ENCODE measurements at places on chromosomes 3 and 15.

DNA sequence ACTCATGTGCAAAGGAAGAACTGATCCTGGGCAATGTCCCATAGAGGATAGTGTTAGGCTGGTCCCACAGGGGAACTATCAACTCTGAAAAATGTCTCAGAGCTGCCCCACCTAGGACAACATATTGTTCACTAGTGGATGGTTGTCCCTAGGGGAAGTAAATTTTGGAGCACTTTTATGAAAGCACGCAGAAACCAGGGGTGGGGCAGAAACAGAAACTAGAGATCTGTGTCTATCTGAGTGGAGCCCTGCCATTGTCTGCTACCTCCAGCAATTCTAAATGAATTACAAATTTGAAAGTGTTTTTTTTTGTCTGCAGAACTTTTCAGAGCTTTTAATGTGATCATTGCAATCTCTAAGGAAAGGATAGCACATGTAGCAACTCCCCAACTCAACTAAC is 357.1 kb upstream of the PROK2 start:
- no peak for DNase-seq

DNA sequence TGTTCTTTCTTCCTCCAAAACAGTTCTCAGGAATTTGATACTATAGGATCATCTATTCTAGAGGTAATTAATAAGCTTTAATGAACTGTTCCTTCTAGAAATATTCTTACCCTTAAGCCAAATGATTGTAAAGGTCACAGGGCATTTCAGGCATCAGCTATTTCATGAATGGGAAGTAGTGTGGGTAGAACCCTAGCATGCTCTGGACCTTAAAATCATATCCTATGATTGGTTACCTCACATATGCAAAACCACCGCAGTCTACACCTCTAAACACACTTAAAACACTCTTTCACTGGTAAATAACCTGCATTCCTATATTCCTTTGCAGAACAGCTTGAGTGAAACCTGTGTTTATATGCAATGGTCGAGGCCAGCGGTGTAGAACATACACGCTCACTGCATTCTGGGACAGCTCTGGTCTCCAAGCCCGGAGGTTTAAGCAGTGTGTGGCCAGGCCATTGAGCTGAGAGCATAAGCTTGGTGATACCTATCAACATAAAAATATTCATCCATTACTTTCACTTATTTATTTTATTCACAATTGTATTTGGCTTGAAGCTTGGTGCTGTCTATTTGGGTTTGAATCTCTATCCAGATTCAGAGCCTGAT is 87.7 kb upstream of the RASGRP1 start:
- no peak for DNase-seq

DNA sequence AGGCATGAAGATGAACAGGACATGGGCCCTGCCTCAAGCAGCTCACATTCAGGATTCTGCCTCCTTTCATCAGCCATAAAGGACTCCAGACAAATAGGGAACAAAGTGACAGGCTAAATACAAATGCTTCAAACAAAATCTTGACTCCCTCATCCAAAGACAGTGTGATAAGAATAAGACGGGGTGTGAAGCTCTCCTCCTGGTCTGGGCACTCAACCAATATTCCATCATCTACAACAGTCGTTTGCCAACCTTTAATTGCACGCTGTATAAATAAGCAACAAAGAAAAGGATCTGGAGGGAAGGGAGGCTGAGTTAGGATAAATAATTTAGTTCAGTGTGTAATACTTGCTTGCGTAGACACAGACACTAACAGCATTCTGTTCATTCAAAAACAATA is 5.4 kb downstream of the CCDC54 start:
- DNase-seq = no peak

DNA sequence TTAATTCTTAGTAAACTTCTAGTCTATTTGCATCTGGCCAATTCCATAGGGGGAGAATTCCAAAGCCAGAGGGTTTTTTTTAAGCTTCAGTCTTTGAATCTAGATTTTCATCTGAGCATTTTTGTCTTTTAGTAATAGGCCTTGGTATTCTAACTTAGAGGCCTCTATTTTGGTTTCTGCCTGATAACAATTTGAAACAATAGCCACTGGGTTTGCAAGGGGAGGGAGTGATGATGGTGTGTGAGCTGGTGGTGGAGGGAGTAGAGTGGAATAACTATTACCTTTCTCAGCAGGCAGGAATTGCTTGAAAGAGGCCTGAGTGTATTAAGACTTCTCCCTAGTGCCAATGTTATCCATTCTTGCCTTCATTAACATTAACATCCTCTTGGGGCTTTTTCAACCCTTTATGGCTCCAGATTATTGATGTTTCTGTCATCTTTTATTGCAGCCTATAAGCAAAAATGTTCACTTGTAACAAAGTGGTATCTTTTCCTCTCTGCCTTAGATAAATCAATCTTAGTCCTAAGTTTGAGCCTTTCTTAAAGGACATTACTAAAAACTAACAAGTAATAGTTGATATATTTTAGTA is 26.5 kb upstream of the TCF12 start:
- peak; percentile 54 for DNase-seq

GRCh38 chr15:44792715-44793114 is 56.4 kb downstream of the TRIM69 start:
- DNase-seq = no peak

- DNase-seq = peak; percentile 21
These were observed 35.7 kb downstream of the MGA start for GRCh38 chr15:41695750-41696436.

- no peak for DNase-seq
These were observed 837.6 kb upstream of the DPPA4 start for GRCh38 chr3:110174908-110175307.

DNA sequence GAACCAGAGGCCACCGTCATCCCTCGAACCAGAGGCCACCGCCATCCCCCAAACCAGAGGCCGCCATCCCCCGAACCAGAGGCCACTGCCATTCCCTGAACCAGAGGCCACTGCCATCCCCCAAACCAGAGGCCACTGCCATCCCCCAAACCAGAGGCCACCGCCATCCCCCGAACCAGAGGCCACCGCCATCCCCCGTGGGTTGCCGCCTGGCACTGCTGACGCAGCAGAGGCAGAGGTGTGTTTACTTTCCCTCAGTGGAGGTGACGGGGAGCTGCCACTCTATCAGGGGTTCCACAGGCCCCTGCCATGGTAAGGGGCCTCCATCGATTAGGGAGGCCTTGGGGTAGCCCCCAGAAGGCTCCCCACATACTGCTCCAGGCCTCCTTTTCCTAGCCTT is 1.5 kb downstream of the IQSEC1 start:
- no peak for DNase-seq

GRCh38 chr3:134378384-134378783 is 4.1 kb upstream of the AMOTL2 start:
- peak; percentile 43 for DNase-seq

DNA sequence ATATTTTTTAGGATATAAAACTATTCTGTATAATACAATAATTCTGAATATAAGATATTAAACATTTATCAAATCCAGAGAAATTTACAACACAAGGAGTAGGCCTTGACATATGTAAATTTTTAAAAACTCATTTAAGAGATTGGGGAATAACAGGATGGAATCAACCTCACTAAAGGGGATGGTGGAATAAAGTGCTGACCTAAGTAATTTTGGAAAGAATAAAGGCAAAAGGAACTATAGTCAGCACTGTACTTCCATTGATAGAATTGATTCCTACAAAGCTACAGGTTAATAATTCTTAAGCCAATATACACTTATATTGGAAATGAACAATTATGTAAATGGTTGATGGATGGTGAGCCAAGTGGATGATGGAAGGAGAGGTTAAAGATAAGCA is 549.3 kb downstream of the TBL1XR1 start:
- DNase-seq = no peak

- DNase-seq = no peak
These were observed 34.3 kb upstream of the MANF start for GRCh38 chr3:51350751-51351150.

GRCh38 chr15:66733976-66734375 is 31.9 kb downstream of the SMAD6 start:
- peak; percentile 66 for DNase-seq

DNA sequence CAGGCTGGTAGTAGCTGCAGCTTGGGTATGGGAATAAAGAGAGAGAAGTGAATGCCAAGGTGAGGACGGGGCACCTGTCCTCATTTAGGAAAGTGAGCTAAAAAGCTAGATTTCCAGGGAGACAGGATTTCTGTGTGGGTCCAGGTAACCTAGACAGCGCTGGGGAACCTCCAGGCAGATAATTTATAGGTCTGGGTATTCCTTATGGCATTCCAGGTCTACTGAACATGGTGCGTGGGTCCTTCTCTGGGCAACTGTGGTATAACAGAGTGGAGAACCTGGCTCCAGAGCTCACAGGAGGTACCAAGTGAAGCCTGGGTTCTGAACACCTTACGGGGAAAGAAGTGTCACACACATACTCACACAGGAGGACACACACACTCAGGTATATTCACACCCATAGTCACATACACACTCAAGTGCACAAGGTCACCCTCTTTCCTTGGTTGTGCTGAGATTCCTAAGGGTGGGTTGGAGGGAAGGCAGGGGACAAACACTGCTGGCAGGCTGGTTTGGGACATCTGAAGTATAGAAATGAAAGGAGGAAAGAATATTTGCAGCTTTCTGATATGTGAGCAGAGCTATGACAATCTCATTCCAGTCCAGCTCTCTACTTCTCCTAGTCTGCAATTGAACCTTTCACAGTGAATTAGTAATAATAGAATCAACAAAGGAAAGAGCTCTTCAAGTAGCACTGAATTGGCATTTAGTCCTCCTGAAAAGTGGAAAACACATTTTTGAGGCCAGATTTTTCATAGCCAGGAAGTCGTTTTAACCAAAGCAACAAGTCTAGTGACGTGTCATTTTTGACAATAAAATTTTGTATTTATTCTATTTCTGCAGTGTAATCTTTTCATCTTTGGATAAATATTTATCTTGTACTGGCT is 37.4 kb upstream of the ITGA11 start:
- no peak for DNase-seq

- no peak for DNase-seq
These were observed 181.1 kb downstream of the GBE1 start for GRCh38 chr3:81580355-81580754.
